ENCODE measurements at places on chromosomes 7 and 10. TPM values are rescaled to one million over a fixed set of nuclear protein-coding genes. Genes with fewer than 3 reads are reported as not detected.
A peak's percentile ranks its signal among the peaks of the same experiment; 100 is the strongest.

- peak; percentile 63 for DNase-seq
Observed at GRCh38 chr10:30359373-30360206, 10.5 kb upstream of the MTPAP start.

DNA sequence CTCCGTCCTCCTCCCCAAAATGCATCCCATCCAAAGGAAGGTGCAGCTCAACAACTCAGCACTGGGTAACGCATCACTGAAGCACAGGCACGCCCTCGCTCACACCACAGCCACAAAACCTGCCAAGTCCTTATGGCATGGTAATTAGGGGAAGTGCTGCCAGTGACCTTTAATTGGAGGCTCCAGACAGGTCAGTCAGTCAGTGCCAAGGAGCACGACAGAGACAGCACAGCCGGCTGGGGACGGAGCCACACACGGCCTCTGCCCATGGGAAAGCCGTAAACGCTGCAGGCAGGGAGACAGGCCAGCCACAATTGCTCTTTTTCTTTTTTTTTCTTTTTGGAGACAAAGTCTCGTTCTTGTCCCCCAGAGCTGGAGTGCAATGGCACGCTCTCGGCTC, 146.5 kb downstream of the MAD1L1 start:
- DNase-seq = peak; percentile 71

DNA sequence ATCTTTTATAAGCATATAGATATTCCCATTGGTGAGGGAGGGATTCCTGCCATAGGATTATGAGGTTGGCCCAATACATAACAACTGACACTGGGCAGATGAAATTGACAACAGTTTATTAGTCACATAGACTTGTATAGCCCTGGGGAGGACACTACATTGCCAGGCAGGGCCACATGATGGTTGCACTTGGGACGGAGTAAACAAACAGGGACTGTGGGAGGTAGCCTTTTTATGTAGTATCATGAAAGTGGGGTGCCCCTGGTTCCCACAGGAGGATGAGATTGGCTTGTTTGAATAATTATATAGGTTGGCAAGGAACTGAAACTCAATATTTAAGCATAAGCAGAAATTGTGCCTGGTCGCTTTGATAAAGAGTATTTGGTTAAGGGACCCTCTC, 23.5 kb downstream of the TRIM24 start:
- no peak for DNase-seq

DNA sequence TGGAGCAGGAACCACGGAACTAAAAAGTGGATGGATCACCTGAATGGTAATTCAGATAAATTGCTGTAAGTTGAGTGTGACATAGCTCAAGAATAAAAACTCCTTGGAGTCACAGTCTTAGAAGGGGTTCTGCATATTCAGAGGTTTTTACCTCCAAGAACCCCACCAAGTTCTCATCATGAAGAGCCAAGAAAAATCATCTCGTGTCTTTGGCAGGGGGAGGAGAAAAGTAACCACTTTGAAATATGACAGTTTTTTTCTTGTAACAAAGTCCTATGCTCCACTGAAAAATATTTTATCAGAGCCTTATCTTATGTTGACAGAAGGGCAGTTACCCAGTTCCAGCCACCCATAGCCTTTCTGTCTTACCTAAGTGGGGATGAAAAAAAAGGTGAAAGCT, 38.2 kb upstream of the MBL2 start:
- DNase-seq = no peak

GIMAP6 gene
- total RNA-seq = 31.5 TPM
